ENCODE measurements at places on chromosomes 3 and 15.

DNA sequence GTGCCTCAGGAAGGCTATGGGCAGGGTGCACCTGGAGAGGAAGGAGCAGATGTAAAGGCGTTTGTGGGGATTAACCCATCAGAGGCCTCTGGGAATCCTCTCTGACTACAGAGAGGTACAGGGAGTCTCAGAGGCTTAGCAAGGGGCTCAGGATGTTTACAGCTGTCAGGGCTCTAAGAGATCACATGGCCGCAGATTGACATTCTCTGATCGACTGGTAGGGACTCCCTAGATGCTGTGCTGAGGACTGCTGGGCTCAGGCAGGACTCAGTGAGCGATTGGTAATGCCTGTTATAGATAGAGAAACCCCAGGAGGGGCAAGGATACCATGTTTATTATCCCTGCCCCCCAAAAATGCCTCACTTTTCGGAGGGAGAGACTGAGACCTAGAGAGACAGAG is 103.5 kb downstream of the CORO2B start:
- no peak for DNase-seq

DNA sequence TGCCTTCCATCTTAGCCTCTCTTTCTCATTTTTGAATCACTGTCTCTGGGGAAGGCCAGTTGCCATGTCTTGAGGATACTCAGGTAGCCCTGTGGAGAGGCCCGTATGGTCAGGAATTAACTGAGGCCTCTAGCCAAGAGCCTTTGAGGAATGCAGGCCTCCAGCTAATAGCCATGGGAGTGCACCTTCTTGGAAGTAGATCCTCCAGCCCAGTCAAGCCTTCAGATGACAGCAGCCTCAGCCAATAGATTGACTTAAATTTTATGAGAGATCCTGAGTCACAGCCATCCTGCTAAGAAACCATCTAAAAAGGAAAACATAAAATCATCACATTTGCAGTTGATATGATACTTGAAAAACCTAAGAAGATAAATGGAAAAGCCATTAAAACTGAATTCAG is 112.5 kb upstream of the BNIP2 start:
- DNase-seq: no peak

DNA sequence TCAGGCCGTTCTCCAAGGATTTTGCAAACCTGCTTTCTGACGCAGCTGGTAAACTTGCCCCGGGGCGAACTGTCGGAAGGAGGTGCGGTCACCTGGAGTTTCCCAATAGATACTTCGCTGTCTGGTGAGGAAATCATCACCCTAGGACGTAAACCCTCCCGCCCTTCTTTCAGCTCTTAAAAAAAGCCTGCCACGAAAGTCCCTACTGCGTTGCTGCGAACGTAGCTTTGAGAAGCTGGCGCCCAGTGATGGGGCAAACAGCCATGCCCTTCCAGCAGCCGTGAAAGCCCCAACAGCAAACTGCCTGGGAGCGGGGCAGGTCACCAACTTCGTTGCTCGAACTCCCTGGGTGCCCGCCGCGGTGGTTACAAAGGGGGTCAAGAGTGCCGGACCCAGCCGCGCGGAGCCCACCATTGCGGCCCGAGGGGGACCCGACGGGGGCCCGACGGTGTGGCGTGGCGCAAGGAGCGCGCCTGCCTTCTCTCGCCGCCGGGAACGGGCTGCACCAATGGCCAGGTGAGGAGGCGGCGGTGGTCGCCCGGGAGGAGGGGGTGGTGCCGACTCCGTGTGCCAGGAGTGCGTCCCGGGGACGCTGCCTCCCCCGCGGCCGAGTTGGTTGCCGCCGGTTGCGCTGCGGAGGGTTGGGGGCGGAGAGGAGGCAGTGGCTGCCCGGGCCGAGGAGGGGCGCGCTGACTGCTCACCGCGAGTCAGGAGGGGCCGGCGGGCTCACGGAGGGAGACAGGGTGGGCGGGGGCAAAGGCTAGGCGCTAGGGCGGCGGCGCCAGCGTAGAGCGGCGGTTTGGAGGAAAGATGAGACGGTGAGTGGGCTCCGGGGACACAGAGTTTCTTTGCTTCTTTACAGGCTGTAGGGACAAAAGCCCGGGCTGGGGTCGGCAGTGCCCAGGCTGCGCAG is at the start of gene PHLDB2:
Gene PHLDB2, plus strand, starts transcription at position 205 of the 913 bp plus-strand sequence. CDS start 24,813 bp downstream, outside the sequence.
- peak; percentile 57 for DNase-seq

DNA sequence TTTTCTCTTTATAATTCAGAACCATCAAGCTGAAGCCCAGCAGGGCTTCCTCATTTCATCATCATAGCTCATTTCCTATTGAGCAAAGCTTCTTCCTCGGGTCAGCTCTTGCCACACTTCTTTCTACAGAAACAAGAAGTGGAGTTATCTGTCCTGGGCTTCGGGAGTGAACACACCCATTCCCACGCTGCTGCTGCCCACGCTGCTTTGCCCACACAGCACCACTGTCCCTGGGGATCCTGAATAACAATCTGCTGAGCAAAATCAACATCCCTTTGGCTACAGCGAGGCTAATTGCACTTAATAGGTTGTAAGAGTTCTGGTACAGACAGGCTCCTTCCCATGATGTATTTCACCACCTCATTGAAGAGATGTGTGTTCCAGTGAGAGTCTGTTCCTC is 23.7 kb downstream of the CEP19 start:
- DNase-seq: no peak

DNA sequence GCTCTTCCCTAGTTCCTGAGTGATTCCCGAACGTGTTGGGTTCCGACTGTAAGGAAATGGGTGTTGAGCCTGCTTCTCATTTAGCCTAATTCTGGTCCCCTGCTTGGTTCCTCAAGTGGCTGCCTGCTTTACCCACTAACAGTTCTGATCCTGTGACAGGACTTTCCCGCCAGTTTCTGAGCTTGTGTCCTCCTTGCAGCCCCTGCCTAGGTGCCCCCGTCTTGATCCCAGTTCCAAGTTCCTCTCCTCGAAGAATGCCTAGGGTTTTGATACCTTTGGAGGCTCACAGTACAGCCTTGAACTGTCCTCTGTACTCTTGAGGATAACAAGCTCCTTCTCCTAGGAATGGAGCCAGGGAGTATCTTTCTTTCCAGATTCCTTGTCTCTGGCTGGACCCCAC is 12.0 kb upstream of the RASGRF1 start:
- DNase-seq: no peak

GRCh38 chr15:67776600-67776999 is 48.7 kb upstream of the SKOR1 start:
- no peak for DNase-seq

DNA sequence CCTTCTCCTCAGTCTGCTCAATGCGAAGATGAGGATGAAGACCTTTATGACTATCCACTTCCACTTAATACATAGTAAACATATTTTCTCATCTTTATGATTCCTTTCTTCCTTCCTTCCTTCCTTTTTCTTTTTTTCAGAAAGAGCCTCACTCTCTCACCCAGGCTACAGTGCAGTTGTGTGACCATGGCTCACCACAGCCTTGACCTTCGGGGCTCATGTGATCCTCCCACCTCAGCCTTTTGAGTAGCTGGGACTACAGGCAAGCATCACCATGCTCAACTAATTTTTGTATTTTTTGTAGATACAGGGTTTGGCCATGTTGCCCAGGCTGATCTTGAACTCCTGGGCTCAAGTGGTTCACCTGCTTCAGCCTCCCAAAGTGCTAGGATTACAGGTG is 52.0 kb upstream of the RAP2B start:
- DNase-seq: no peak

GRCh38 chr3:23698652-23699313 is 107.0 kb upstream of the UBE2E1 start:
- no peak for DNase-seq

DNA sequence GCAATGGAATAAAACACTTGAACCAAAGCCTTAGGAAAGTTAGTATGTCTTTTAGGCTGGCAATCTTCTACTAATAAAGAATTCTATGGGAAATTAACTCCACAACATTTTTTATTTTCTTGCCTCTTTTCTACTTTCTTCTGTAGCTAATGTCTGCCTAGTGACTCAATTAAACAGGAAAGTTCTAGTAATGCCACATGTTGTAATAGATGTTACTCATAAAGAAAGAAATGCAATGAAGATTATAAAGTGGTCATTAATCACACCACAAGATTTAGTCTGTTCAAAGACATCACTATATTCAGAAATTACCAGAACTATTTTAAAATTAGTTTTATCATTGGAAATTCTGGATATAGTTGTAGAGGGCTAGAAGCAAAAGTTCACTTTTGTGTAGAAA is 329.7 kb downstream of the SI start:
- DNase-seq: no peak

GRCh38 chr3:140165781-140166180 is 230.8 kb downstream of the CLSTN2 start:
- no peak for DNase-seq

GRCh38 chr3:95719481-95719880 is 1094.9 kb upstream of the EPHA6 start:
- no peak for DNase-seq

DNA sequence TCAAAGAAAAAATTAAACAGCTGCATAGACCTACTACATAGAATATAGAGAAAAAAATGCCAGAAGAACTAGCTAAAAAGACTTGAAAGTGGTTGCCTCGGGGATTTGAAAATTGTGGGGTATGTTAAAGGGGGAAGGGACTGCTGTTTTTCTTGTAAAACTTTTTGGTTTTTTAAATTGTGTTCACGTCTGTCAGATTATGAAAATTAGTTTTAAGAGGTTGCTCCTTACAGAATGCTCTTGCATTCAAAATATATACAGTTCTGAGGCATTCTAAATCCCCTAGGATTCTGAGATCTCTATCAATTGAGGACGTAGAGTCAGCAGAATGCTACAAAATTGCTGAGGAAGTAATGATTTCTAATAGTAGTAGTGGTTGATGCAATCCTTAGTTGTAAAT is 28.6 kb downstream of the PIAS1 start:
- no peak for DNase-seq

DNA sequence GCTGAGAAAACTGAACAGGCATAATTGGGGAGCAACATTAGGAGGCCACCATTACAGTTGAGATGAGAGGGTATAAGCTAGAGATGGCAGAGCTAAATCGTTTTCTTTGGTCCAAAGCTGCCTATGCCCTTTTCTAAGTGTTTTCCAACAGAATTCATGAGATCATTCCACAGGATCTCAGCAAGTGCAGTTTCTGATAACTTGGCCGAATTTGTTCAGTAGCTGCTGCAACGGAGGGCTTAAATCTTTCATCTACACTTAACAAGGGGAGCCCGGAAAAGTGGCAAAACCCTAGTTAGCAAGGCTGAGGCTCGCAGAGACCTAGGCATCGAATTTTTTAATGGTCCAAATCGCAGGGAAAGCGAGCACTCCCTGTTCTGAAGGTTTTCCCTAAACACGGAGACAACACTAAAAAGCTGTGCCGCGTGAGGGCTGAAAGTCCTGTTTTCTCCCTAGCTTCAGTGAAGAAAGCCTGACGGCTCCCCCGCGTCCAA is 531 bp upstream of the BLOC1S6 start:
- DNase-seq: no peak

DNA sequence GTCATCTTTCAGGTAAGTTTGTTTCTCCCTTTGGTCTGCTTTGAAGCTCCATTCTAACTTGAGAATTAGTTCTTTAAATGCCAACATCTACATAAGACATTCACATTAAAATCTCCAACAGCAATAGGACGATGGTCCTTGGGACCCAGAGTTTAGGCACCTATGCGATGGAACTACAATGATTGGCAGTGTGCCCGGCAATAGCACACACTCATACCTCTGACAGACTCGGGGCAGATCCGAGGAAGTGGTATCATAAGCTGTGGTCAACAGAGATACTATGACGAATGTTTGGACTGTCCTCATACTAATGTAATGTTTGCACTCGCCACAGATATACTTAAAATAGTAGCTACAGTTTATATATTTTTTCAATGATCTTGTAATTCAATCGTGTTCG is 34.2 kb upstream of the NR2F2 start:
- no peak for DNase-seq

GRCh38 chr3:27307566-27307965 is 61.6 kb downstream of the NEK10 start:
- no peak for DNase-seq

- DNase-seq: no peak
Observed at GRCh38 chr3:128965280-128965679, 28.6 kb downstream of the CFAP92 start.

DNA sequence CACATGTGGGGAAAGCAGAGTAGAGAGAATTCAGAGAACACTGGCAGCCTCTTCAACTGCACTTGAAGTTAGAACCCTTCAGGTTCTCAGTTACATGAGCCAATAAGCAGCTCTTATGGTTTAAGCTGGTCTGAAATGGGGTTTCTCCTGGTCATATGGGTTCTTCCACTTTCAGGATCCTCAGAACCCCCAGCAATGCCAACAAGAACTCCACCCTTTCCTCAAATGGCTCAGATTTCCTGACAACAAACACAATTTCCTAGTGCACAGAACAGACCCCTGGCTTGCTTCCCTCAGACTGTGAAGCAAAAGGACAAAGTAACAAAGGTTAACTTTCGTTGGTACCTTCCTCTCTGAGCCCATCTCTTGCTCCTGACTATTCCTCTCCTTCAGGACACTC is 23.9 kb upstream of the FRMD4B start:
- no peak for DNase-seq

DNA sequence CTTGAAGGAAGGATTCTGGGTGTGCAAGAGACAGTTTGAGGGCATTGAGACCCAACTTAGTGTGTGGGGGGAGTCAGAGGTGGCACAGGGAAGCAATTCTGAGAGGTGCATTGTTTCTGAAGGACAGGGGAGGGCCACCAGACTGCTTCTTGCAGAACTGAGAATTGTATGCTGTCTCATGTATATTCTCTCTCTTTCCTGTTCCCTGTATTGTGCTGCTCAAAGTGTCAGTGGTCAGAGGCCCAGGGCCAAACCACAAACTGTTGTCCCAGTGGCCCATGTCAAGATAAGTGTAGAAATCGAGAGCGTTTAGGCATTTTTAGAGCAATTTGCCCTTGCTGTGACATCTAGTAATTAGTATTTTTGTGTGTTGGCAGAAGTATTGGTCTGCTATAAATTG is 567.1 kb downstream of the EDEM1 start:
- no peak for DNase-seq

GRCh38 chr3:169699070-169699469 is 35.6 kb upstream of the MECOM start:
- DNase-seq: no peak

GRCh38 chr3:124714223-124714853 is 15.9 kb upstream of the UMPS start:
- DNase-seq: no peak

DNA sequence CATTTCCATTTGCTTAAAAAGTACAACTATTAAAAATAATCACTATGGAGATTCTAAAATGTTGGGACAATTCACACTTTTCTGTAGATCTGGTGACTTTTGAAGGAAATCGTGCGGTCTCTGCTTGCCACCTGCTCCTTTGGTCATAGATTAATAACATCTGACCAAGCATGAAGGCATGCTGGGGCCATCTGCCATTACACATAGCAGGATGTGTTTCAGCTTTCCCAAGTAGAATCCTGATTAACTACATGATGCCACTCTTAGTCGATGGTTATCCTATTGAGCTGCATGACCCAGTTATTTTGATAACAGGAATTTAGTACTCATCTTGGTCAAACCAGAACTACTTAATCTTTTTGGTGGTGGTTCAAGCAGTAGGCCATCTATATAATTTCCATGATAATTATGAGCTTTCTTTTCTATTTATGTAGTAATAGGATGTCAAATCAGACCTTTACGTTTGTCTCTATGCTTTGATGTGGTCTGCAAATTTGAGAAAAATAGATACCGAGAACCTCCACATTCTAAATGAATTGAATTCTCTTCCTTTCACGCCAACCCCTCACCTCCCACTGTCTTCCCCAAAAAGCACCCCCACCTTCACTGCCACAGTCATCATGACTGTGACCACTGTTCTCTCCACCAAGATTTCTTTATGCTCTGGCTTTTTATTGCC is 158.1 kb downstream of the DIPK2A start:
- no peak for DNase-seq

GRCh38 chr15:85622221-85622831 is 172.4 kb downstream of the KLHL25 start:
- DNase-seq: no peak
